K562 (cell line): ENCODE measurements at places on chromosomes 2 and 18. TPM values are rescaled to one million over a fixed set of nuclear protein-coding genes. Genes with fewer than 3 reads are reported as not detected.

Gene COLEC12
- 0.04 TPM in 2 replicates for total RNA-seq

Gene SPIRE1
- total RNA-seq = 12.5 and 14.0 TPM in 2 replicates

Gene AQP12A
- total RNA-seq = not detected in 2 replicates

Gene RAB6C
- total RNA-seq = not detected in 2 replicates

Gene POTEJ
- not detected in 2 replicates for total RNA-seq

Gene ACVR1
- 12.0 and 14.3 TPM in 2 replicates for total RNA-seq

DNA sequence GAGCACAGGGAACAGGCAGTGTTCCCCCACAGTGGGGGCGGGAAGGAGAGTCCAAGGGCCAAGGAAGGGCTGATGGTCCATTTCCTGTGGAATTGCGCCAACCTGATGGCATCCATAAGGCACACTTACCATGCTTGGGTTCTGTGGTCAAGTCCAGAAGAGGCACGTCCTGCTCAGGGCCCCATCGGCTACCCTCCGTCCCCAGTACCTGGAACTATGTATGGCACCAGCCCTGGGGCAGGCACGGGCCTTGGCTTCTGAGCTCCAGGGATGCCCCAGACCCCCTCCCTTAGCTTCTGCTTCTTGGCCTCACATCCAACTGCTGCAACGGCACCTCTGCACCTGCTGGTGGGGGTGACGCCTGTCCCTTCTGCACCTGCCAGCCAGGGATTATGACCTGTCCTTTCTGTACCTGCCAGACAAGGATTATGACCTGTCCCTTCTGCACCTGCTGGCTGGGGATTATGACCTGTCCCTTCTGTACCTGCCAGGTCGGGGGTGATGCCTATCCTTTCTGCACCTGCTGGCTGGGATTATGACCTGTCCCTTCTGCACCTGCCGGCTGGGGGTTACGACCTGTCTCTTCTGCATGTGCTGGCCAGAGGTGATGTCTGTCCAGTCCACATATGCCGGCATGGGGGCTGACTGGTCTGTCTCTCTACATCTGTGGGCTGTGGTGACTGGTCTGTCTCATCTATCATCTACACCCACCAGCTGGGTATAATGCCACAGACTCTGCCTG lies 45.4 kb upstream of the SNTG2 start:
- H3K27me3 ChIP-seq = peaks cover 25% of the 10 kb centered on the region
- no peak for DNase-seq
- H3K4me1 ChIP-seq = no peaks in the 10 kb centered on the region
- H3K4me3 ChIP-seq = no peak overlapping the region
- H3K36me3 ChIP-seq = no peaks in the 10 kb centered on the region

- no peak overlapping the region for H3K4me3 ChIP-seq
- DNase-seq = no peak
- H3K36me3 ChIP-seq = peaks cover 73% of the 10 kb centered on the region; the same call in 2 of the 3 replicates
Measured at GRCh38 chr2:190904640-190905261, 24.1 kb downstream of the GLS start.

- no peaks in the 10 kb centered on the region for H3K4me1 ChIP-seq
- DNase-seq = no peak
- H3K36me3 ChIP-seq = no peaks in the 10 kb centered on the region
- H3K4me3 ChIP-seq = no peak overlapping the region
- H3K27ac ChIP-seq = no peak overlapping the region
Measured at GRCh38 chr2:60470340-60470739, 83.1 kb downstream of the BCL11A start.

DNA sequence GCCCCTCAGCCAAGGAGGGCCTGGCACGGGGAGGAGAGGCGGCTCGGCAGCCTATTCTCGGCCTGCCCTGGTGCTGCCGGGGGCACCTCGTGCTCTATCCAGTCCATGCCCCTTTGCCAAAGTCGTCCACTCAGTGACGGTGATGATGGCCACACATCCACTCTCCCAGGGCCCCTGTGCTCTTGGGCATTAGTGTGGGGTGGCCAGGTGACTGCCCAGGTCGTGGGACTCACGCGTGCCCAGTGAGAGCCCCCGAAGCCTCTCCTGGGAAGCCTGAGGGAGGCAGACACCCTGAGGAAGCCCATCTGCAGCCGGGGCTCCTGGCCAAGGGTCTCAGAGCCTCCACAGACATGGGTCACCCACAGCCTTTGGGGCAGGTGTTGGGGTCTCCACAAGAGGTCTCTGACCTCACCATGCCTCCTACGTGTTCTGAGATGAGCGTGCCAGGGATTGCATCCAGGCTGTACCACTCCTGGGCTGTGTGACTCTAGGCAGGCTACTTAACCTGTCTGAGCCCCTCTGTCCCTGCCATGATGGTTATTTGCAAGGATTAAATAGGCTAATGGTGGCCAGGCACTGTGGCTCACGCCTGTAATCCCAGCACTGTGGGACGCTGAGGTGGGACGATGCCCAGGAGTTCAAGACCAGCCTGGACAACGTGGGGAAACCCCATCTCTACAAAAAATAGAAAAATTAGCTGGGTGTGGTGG lies 12.9 kb downstream of the RAMP1 start:
- no peak for DNase-seq
- no peak overlapping the region for H3K4me3 ChIP-seq
- H3K36me3 ChIP-seq = no peaks in the 10 kb centered on the region
- H3K4me1 ChIP-seq = peaks cover 6% of the 10 kb centered on the region; the same call in 1 of the 2 replicates

DNA sequence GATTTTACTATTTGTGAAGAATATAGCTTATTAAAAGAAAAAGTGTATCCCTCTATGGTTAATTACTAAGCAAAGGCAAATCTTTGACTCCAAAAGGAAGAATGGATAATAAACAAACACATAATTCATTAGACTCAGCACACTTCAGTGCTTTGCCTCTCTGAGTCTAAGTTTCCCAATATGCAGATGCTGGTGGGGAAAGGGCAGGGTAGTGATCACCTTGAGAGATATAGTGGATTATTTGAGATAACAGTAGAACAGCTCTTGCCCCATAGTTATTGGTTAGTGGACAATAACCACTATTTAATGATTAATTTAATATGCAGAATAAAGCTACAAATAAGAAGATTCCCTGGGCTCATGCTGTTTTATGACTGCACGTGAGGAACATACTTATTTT lies 98.2 kb upstream of the SLC8A1 start:
- no peaks in the 10 kb centered on the region for H3K36me3 ChIP-seq
- no peak for DNase-seq
- no peak overlapping the region for H3K4me3 ChIP-seq
- no peaks in the 10 kb centered on the region for H3K27me3 ChIP-seq

- no peaks in the 10 kb centered on the region for H3K36me3 ChIP-seq
- H3K4me3 ChIP-seq = no peak overlapping the region
- H3K27ac ChIP-seq = no peak overlapping the region
- H3K4me1 ChIP-seq = no peaks in the 10 kb centered on the region
- no peaks in the 10 kb centered on the region for H3K27me3 ChIP-seq
Measured at GRCh38 chr2:104638190-104638858, 215.6 kb upstream of the POU3F3 start.

- no peaks in the 10 kb centered on the region for H3K36me3 ChIP-seq
- no peaks in the 10 kb centered on the region for H3K4me1 ChIP-seq
- no peak overlapping the region for H3K4me3 ChIP-seq
- no peak for DNase-seq
- peaks cover 49% of the 10 kb centered on the region for H3K27me3 ChIP-seq
Measured at GRCh38 chr18:23645568-23646175, 17.0 kb downstream of the ANKRD29 start.

DNA sequence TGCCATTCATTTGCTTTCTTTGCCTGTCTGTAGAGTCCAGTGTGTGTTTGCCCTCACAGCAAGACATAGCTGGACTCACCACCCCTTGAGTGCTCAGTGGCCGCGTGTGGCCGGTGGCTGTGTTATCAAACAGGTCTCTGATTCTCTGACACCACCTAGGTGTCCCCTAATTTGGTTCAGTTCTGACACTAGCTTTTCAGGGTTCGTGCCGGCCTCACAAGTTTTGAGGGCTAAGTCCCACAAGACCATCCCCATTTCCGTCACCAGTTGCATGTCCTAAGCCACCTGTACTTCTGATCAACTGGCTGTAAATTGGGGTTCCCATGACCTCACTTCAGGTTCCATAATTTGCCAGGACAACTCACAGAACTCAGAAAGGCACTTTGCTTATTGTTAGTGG lies 23.5 kb downstream of the NCK2 start:
- H3K4me3 ChIP-seq = no peak overlapping the region
- no peaks in the 10 kb centered on the region for H3K4me1 ChIP-seq
- no peaks in the 10 kb centered on the region; the same call in 2 of the 3 replicates for H3K36me3 ChIP-seq
- H3K27me3 ChIP-seq = no peaks in the 10 kb centered on the region
- H3K27ac ChIP-seq = no peak overlapping the region
- DNase-seq = no peak

DNA sequence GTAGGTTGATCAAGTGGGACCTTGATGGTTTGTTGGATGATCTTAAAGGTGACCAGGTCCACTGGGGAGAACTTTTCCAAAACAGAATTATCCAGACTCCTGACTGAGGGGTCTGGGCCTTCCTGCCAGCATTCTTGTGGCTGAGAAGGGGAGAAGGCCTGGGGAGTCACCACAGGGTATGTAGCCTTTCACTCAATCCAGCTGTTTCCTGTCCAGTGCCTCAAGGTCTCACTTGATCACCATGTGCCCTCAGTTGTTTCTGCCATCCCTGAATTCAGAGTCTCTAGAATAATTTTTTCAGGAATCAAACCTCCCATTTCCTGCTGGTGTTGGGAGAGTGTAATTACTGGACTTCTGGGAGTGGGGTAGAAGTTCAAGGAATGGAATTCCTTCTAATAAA lies 54.4 kb upstream of the TANC1 start:
- no peaks in the 10 kb centered on the region for H3K36me3 ChIP-seq
- no peak for DNase-seq
- H3K4me1 ChIP-seq = no peaks in the 10 kb centered on the region

GRCh38 chr2:238308177-238308576 lies 12.1 kb upstream of the TRAF3IP1 start:
- no peaks in the 10 kb centered on the region for H3K4me1 ChIP-seq
- H3K36me3 ChIP-seq = no peaks in the 10 kb centered on the region
- H3K27ac ChIP-seq = no peak overlapping the region
- H3K27me3 ChIP-seq = peaks cover 18% of the 10 kb centered on the region
- no peak overlapping the region for H3K4me3 ChIP-seq

GRCh38 chr2:237673130-237674001 lies 46.0 kb downstream of the LRRFIP1 start:
- no peaks in the 10 kb centered on the region for H3K36me3 ChIP-seq
- peaks cover 21% of the 10 kb centered on the region; the same call in 2 of the 3 replicates for H3K27me3 ChIP-seq
- no peak overlapping the region for H3K4me3 ChIP-seq
- H3K27ac ChIP-seq = no peak overlapping the region
- DNase-seq = peak; percentile 60

DNA sequence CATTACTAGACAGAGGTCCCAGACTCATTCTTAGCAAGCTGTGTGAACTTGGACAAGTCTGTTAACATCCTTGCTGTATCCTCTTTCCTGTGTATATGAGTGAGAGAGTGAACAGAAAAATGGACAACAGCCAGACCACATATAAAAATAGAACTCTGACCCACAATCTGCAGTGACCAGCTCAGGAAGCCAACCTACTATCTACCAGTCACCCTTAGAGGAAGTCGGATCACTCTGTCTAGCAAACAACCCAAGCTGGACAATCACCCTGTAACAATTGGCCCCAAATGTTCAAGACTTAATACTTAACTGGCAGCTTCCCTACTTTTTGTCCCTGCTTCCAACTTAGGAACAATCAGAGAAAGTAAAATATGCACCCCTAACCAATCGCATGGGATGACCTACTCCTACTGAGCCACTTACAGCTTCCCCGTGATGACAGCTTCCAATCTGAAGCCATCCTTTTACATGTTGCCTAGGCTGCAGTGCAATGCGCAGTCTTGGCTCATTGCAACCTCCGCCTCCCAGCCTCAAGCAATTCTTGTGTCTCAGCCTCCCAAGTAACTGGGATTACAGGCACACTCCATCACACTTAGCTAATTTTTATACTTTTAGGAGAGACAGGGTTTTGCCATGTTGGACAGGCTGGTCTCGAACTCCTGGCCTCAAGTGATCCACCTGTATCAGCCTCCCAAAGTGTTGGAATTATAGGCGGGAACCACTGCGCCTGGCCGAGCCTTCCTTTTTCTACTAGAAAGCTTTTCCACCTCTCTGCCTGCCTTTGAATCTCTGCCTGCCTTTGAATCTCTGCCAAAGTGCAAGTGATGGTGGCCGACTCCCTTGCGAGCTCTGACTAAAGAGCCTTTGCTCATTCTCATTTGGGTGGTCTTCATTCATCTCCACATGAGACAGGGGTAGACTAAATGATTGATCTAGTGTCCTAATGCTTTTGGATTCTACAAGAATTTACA lies 158.3 kb upstream of the NDUFV2 start:
- H3K27ac ChIP-seq = peak overlapping the region; percentile 53; the same call in 2 of the 3 replicates
- DNase-seq = no peak
- no peaks in the 10 kb centered on the region; the same call in 2 of the 3 replicates for H3K36me3 ChIP-seq
- H3K4me3 ChIP-seq = no peak overlapping the region
- peaks cover 18% of the 10 kb centered on the region for H3K4me1 ChIP-seq

- peaks cover 8% of the 10 kb centered on the region for H3K4me1 ChIP-seq
- no peak overlapping the region for H3K27ac ChIP-seq
- H3K27me3 ChIP-seq = peaks cover 81% of the 10 kb centered on the region
- H3K36me3 ChIP-seq = no peaks in the 10 kb centered on the region
- DNase-seq = no peak
- no peak overlapping the region for H3K4me3 ChIP-seq
Measured at GRCh38 chr2:71603311-71603811, 150.0 kb downstream of the DYSF start.

DNA sequence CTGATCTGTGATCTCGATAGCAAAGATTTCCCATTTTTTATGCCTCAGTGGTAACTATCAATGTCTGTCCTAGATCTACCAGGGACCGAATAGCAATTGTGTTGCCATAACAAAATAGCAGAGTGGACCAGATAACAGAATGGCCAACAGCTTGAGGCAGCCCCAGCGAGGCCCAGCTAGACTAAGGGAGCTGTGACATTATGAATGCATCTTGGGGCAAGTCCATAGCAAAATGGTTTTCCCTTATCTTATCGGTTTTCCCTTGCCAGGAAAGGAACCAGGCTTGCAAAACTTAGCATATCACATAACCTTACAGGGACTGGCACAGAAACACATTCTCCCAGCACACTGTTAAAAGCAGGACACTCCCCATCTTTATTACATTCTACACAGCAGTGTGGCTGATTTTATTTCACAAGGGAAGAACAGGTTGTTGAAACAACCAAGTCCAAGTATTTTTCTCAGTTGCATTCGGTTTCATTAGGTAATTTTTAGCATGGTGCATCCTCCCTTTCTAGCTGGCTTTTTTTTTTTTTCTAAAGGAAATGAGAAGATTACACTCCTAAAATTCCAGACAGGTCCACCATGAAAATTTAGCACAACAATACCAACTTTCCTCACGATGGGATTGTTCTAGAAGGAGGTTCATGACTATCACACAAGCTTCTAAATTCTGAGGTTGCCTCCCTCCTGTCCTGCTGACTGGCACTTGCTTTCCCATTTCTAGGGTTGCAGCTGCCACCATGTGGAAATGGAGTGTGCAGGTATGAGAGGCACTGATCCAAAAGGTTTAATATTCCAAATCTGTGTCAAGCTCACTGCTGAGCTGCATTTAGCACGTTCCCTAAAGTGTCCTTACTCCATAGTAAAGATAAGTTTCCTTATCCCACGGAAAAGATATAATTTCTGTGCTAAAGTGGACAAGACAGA lies 97.0 kb upstream of the SLC35G4 start:
- H3K4me3 ChIP-seq = no peak overlapping the region
- no peak for DNase-seq
- H3K4me1 ChIP-seq = no peaks in the 10 kb centered on the region
